ENCODE measurements at places on chromosomes 1 and 21.

GRCh38 chr1:68180441-68181164 lies 51.7 kb downstream of the WLS start:
- no peak for ATAC-seq

DNA sequence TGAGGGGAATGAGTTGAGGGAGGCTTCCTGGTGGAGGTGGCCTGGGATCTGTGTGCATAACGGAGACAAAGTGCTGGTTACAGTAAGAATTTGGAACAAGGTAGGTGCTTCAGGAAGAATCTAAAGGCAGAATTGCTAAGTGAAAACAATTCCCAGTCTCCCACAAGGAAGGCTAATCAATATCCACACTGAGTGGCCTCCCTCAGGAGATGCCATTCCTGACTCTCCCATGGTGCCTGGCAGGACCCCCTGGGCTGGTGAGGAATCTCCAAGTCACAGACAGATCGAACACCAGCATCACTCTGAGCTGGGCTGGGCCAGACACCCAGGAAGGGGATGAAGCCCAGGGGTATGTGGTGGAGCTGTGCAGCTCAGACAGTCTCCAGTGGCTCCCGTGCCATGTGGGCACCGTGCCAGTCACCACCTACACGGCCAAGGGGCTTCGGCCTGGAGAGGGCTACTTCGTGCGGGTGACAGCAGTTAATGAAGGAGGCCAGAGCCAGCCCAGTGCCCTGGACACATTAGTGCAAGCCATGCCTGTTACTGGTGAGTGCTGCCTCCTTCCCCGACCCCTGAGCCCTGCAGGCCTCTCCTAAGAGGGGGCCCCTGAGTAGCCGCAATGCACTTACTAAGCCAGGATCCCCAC lies 30.7 kb downstream of the IGFN1 start:
- ATAC-seq, result no peak

DNA sequence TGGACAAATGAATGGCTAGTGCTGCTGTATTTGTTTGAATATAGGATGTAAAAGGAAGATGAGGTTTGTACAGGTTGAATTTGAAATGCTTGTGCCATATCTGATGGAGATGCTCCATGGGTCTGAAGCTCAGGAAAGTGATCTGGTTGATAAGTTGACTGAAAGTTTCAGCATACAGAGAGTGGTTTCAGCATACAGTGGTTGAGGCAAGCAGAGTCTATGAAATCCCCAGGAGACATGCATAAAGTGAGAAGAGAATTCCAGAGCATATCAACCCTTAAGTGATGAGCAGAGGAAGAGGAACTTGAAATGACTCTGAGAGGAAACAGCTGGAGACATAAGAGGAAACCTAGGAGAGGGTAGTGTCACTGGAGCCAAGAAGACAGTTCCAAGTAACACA lies 21.7 kb downstream of the TCHHL1 start:
- no peak for ATAC-seq

GRCh38 chr1:66217021-66217420 lies 316.9 kb upstream of the SGIP1 start:
- peak; percentile 98 for ATAC-seq

DNA sequence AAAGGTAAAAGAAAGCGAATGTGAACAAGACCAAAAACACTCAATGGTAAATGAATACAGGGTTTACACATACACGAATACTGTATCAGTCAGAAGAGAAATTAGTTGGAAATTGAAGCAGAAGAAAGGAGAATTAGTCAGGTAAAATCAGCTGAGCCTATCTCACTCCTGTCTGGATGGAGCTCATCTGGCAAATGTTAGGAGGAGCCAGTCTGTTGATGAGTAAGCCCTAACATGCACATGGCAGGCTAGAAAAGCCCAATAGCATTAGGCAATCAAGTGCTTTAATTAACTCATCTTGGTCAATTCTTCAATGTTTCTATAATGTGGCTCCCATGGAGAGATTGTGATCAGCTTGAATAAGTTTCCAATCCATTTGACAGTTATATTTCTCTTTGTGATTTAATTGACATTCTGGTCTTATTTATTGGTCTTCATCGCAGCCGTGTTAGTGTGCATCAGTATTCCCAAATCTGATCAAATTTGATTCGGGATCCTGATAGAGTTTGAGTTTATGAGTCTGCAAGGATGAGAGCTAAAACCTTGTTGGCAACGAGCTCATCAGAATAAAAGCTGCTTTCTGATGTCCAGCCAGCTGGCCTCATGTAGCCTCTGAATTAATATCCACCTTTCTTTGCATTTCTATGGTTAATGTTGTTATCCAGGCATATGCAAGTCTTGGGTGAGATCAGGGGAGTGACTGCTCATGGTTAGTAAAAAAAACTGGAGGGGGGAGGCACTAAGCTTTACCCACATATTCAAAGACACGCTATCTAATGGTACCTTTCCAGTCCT lies 22.1 kb upstream of the KCNA10 start:
- no peak for ATAC-seq

DNA sequence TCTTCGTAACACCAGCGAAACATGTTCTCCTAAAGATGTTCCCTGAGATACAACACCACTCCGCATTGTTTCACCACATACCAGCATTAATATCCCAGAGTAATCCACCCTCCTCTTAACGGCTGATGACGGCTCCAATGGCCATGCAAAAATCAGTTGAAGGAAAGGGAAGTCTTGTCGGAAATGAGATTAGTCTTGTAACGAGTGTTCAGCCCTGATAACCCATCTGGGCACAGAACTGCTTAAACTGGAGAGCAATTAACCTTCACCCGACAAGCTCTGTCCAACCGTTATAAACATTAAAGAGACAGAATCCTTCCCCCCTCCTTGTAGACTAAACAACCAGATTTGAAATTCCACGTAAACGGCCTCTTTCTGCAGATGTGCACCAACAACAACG lies 21.9 kb downstream of the ERG start:
- no peak for ATAC-seq

GRCh38 chr21:43300496-43301408 lies 126.2 kb downstream of the SIK1 start:
- ATAC-seq, result peak; percentile 59

DNA sequence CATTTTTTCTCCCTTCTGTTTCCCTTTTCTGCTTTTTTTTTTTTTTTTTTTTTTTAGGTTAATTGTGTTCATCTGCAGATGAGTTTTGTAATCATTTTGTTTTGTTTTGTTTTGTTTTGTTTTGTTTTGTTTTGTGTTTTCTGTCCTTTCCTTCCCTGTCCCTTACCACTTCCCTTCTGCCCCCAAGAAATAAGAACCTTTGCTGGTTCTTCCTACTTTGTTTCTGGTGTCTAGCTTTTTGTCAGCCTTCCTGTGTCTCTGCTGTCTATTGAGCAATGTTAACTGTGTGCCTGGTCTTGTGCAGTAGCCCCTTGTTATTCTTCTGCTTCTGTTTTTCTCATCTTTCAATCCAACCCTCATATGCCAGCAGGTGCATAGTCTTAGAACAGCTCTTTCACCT lies 46.0 kb downstream of the MPZL1 start:
- ATAC-seq, result no peak

DNA sequence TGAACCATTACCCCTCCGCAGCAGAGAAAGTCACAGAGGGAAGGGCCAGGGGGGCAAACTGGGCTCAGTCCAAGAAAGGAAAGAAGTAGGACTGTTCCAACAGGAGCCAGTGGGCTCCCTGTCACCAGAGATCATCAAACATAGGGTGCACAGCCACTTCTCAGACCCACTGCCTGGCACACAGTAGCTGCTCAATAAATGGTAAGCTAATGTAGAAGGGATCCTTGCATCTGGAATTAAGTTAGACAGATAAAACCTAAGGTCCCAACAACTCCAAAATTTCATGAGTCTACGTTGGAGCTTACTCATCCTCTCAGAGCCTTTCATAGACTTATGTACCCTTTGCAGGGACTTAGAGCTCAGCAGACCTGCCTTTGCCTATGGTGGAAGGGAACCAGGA lies 3.5 kb downstream of the BLACAT1 start:
- ATAC-seq, result no peak

DNA sequence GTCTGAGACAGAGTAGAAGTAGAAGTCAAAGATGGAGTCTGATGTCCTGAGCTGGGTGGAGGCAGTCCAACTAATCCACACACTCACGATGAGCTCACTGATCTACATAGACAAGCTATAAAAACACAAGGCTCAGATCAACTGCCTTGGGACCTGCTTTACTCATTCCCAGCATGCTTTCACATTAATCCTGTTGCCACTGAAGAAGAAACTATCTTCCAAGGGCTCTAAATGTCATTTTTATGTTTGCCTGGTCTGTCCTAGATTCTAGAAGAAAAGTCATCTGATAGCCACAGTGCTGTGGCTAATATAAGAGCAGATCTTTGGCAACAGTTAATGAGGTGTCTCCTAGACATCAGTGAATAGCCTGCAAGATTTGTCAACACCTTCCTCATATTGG lies 522.7 kb downstream of the NUF2 start:
- peak; percentile 83 for ATAC-seq

Measured in motor neuron (in vitro differentiated cells).